ENCODE measurements at places on chromosomes 11 and 22.

DNA sequence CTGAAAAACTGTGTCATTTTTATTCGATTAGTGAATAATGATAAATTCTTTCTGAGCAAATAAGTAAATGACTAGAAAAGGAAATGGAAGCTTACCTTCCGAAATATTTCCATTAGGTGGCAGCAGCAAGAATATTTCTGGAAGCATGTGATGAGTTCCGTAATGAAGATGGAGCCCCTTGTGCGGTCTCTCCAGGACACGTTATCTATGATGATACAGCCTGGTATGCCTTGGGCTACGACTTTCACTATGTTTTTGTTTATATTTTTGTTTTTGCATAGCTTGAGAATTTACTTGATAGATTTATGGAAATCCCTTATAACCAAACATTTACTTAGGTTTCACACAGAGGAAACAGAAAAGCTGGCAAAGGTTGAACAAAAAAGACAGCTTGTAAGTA is 25.7 kb downstream of the CASP5 start:
- no peak for DNase-seq

- DNase-seq = no peak
Measured at GRCh38 chr11:122863704-122864326, 18.7 kb upstream of the JHY start.

- DNase-seq = no peak
Measured at GRCh38 chr11:28621753-28622152, 513.6 kb downstream of the METTL15 start.

DNA sequence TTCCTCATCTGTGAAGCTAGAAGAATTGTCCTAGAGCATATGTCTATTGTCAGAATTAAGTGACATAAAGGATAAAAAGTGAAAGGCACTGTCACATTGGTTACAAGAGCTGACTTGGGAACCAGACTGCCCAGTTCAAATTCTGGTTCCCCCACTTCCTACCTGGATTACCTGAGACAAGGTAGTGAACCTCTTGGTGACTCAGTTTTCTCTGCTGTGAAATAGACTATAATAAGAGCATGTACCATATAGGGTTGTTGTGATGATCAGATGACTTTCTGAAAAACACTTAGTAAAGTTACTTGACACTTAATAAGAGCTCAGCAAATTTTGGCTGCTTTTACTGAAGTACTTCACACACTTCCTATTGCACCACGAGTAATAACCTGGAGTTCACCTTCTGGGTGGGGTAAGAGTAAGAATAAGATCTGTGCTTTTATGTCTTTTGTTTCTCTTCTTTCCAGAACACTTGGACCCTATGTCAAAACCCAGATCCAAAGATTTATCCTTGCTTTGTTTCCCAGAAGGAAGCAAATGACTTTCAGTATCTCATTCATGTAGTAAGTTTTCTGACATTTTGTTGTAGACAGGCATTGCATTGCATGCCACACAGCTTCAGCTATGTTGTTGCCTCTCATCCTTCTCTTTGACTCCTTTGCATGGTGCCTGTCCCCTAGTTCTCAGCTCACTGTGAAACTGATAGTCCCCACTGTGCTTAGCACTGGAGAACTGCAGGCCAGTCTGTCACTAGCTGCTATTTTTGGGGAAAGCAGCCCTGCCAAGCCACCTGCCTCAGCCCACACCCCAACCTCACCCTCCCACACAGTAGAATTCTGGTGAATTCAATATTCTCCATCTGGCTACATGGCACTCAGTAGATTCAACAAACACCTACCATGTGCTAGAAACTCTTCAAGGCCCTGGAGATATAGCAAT is 121.8 kb upstream of the POU2AF2 start:
- DNase-seq = no peak

DNA sequence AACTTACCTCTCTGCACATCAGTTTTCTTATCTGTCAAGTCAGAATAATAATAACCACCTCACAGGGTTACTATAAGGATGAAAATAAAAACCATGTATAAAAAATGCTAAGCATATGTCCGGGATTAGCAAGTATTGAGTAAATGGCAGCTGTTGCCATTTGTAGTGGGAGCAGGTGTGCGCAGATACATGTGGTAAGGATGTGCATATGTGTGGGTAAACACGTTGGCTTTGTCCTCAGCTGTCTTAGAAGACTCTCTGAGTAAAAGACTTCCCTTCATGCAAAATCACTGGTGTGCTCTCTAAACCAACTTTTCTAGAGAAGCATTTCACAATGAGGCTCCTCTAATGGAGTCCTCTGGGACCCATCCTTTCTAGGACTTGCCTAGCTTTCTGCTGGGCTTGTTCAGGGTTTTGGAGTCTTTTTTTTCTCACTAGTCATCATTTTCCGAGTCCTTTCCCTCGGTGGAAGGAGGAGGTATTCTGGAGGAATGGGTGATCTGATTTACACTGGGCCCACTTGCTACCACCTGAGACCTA is 62.4 kb downstream of the NELL1 start:
- DNase-seq = no peak

DNA sequence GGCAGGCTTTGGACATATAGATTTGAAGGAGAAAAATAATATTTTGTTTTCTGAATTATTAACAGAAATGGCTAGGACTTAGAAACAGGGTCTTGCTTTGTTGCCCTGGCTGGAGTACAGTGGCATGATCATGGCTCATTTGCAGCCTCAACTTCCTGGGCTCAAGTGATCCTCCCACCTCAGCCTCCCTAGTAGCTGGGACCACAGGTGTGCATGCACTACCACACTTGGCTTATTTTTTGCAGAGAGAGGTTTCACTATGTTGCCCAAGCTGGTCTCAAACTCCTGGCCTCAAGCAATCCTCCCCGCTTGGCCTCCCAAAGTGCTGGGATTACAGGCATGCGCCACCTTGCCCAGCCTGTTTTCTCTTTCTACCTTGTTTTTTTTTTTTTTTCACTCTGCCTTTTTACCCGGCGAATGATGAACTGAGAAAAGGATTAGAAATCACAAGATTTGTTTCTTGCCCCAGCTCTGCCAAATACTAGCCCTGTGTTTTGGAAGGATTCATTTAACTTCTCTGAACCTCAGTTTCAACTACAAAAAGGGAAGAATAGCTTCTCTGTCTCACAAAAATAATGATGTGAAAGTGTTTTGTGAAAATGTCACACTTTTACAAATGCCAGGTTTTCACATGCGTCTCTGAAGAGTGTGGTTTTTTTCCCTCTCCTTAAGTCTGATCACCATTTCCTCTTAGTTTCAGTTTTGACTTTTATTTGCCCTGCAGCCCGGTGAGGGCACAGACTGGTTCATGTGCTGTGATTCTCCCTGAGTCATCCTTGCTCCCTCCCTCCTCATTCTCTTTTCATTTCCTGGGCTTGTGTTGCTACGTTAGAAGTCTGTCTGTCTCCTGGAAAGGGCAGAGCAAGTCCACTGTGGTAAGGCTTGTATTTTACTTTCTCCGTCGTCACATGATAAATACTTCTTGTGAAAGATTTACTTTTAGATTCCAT is 67.7 kb downstream of the BCL2L13 start:
- DNase-seq = no peak

GRCh38 chr11:2726964-2727363 is 27.2 kb upstream of the KCNQ1OT1 start:
- DNase-seq = no peak

GRCh38 chr11:59556917-59557348 is 45.6 kb downstream of the OR4D9 start:
- no peak for DNase-seq

- no peak for DNase-seq
Measured at GRCh38 chr11:48006301-48006992, 26.1 kb downstream of the PTPRJ start.

DNA sequence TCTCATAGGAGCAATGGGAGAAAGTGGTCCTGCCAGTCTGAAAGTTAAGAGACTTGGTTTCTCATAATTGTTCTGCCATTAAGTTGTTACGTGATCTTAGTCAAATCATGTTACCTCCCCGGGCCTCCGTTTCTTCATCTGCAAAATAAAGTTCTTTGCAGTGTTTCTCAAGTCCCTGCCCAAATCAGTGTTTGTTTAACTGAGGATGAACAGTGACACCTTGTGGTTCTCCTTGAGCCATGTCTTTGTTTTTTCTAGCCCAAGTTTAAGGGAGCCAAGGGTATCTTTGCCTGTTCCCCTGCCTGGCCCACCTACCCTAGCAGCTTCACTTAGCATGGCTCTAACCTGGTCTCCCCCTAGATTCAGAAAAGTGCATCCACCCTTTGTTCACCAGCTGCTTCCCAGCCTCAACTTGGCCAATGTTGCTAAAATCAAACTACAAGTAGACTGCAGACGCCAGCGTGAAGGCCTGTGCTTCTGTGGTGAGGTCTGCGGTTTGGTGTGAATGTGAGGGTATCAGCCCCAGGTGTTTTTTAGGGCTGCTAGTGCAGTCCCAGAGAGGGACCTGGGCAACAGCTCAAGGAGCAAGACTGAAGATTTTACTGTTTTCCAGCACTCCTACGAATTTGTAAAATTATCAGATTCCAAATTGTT is 35.5 kb downstream of the FZD4 start:
- DNase-seq = no peak

GRCh38 chr11:30453705-30454104 is 130.8 kb downstream of the ARL14EP start:
- DNase-seq = no peak

DNA sequence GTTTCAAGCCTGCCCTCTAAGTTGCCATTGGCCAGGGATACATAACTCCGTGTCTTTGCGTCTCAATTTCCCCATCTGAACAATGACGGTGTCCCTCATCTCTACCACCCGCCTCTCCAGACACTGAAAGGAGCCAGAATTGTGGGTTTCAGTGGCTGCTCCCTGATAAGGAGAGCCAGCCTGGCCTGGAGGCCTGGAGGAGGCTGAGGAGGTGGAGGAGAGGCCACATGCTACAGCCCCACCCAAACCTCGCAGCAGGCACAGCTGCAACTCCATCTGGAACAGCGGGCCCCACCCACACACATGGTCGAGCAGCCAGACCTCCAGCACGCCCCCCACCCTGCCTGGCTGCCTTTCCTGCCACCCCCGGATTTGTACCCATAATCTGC is 34.4 kb upstream of the CD82 start:
- DNase-seq = no peak

- no peak for DNase-seq
Measured at GRCh38 chr11:70247042-70247709, 23.3 kb upstream of the PPFIA1 start.

DNA sequence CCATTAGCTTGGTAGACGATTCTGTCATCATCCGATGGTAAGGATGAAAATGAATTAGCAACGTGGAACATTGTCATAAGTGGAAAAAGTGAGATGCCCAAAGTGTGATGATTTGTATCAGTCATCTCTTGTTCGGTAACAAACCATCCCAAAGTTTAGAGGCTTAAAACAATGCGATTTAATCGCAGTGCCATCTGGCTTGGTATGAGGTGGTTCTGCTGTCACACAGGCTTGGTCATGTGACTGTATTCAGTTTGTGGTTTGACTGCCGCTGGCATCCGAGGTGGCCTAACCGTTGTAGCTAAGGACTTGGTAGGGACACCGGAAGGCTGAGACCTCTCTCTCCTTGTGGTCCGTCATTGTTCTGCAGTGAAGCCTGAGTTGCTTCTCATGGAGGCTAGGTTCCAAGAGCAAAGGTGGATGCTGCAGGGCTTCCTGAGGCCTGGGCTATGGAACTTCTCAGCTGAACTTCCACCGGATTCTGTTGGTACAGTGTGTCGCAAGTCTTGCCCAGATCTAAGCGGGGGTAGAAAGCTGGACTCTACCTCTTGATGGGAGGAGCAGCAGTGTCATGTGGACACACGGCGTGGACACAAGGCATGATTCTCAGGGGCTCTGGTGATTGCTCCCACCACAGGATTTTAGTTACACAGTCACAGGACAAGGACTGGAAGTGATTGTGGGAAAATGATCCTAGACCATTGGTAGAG is 36.3 kb downstream of the BCR start:
- DNase-seq = peak; percentile 19

DNA sequence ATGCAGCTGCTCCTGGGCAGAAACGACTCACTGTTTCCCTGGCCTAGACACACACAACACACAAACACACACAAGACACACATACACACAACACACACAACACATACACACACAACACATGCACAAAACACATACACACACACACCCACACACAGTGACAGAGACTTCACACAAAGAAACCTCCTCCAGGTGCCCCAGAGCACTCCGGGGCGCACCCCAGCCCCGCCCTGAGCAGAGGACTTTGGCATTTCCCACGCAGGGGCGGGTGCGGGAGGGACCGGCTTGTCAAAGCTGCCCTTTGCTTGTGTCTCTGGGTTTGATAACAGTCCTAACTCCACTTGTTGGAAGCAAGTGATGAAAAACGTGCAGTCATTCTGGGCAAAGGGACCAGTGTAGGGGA is 6.5 kb downstream of the APOBEC3A start:
- no peak for DNase-seq

- DNase-seq = no peak
Measured at GRCh38 chr22:23220485-23221350, 40.4 kb downstream of the BCR start.

DNA sequence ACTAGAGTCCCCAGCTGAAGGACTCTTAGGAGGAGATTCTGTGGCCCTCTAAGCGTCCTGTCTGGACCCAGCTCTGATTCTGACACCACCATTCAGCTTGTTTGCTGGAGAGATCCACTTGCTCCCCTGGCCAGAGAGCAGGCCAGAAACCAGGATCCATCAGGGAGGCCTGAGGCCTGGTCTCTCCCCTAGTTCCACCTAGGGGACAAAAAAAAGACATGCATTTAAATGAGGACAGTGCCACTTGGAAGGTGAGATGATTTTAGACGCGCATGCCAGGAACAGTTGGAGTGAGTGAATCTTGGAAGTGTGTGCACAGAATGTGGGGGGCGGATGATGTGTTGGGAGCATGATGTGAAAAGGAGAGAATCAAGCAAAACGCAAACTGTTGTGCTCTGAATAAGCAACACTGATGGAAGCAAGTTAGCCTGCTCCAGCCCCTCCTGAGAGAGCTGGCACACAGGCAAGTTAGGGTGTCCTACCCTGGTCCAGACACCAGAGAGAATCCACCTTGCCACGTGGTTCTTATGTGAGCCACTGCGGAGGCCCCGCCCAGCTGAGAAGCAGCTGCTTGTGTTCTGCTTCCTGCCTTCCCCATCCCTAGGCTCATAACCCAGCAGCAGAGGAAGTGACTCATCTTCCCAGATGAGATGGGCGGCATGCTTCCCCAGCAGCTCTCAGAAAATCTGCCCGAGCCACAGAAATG is 8.0 kb upstream of the SLCO2B1 start:
- peak; percentile 57 for DNase-seq

DNA sequence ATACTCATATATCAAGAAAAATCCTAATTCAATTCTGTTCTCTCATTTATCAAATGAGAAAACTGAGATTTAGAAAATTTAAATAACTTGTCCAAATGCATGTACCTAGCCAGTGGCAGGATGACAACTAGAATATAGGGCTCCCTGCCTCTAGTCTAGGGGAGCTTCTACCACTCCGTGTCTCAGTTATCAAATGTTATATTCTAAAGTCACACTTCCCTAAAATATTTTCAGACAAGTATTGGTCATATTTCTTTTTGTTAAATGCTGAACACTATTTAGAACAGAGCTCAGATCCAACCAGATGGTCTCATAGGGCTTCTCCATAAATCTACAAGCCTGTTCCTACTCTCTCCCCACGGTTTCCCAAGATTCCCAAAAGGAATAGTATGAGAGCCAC is 26.3 kb downstream of the KCNJ1 start:
- no peak for DNase-seq

GRCh38 chr11:102448869-102449224 is 3.7 kb downstream of the TMEM123 start:
- DNase-seq = no peak

GRCh38 chr22:42692239-42693054 is 28.2 kb downstream of the A4GALT start:
- no peak for DNase-seq

- DNase-seq = no peak
Measured at GRCh38 chr22:46104170-46104880, 46.0 kb upstream of the PPARA start.

GRCh38 chr22:37197451-37198257 is 9.6 kb upstream of the C1QTNF6 start:
- no peak for DNase-seq

All from effector memory CD4-positive, alpha-beta T cell (primary cell).